ENCODE measurements at places on chromosomes 7 and 10.

DNA sequence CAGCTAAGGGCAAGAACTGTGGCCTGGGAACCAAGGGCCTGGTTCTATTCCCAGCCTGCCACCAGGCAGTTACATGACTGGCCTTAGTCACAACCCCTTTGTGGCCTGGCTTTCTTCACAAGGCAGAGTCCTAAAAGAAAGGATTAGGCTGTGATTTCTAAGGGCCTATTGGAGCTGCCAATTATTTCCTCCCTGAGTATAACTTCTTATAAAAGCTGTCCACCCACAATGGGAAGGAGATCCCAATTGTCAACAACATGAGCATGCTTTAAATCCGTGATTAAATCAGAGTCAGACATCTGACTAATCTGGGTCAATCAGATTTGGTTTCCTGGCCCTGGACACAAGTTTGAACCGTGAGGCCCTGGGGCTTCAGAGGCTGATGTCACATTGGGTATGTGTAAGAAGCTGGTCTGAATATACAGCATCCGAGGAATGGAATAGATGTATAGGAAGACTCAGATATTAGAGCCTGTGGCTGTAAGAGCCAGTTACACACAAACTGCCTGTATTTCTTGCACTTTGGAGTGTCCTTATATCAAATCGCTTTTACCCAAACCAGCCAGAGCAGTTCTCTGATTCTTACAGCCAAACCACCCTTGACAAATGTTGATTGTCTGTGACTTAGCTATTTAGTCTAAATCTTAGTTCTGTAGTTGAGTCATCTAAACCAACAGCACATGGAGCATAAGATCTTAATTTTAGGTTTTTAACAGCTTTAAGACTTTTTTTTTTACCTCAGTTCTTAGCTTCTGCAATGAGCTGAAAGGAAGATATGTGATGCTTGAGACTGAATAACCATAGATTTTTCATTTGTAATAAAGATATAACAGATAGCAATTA is 61.3 kb downstream of the ABCB4 start:
- no peak for DNase-seq

GRCh38 chr10:133276435-133277201 is at the start of gene ADAM8:
Gene ADAM8 (minus strand): TSS chr10:133276868. CDS start chr10:133276817, 51 bp downstream.
- DNase-seq = no peak

DNA sequence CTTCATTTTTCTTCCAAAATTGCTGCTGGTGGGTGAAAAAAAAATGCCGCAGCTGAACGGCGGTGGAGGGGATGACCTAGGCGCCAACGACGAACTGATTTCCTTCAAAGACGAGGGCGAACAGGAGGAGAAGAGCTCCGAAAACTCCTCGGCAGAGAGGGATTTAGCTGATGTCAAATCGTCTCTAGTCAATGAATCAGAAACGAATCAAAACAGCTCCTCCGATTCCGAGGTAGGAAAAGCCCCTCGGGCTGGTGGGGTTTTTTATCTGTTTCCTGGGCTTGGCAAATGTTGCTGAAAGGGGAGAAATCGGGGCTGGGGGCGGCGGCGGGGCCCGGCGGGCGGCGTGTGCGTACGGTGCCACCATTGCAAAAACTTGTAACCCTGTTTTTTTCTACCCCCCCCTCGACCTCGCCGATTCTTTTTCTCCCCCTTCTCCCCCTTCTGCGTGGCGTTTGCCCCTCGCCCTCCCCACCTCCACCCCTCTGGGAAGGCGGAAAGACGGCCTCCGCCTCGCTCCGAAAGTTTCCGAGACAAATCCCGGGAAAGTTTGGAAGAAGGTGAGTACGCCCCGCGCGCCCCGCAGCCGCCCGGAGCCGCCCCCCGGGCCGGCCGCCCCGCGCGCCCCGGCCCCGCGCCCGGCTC is 789 bp downstream of the TCF7L2 start:
- peak; percentile 6 for DNase-seq

GRCh38 chr7:70056363-70056762 is 458.1 kb downstream of the AUTS2 start:
- DNase-seq = no peak

DNA sequence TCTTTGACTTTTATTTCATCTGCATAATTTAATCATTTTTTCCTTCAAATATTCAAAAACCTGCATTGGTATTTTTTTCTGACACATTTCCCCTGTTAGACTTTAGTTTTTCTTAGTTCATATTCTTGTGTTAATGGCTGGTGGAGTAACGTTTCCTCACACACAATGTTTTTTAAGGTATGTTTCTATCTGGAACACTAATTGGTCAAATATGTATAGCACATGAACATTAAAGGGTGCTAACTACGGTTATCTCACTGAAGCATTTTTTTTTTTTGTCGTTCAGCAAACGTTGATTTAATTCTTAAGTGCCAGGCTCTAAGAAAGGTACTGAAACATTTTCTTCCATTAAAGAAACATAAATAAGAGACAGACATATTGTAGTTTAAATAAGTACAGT is 87.7 kb downstream of the PTPRZ1 start:
- no peak for DNase-seq

DNA sequence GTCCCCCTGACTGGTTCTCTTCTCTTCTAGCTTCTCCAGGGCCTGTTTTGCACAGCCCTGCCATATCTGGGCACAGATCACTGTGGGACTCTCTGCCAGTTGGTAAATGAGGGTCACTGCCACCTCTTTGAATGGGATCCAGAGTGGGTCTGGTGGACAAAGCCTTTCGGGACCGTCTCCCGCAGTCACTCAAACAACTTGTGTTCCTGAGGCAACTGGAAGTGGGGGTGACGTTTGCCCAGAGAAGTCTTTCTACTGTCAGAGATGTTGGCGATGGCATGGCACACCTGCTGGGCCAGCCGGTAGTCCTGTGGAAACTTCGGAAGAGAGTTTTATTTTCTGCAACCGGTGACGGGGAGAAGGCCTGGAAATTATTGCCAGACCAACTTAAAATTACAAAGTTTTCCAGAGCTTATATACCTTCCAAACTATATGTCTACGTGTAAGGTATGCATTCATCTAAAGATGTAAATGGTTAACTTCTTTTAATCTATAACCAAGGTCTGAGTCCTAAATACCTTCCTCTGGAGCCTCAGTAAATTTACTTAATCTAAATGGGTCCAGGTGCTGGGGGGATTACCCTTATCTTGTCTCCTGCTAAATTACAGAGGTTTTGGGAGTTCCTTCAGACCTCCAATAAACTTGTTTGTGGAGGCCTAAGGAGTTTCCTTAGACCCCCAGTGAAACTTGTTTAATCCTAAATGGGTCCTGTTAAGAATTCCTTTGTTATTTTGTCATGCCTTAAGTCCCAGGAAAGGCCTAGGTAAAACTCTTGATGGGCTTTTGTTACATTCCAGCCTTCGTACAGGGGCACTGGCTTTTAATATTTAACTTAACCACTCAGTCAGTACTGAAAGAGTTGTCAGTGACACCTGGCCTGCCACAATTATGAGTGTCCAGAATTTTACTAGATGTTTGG is 94.0 kb downstream of the NPSR1 start:
- no peak for DNase-seq

DNA sequence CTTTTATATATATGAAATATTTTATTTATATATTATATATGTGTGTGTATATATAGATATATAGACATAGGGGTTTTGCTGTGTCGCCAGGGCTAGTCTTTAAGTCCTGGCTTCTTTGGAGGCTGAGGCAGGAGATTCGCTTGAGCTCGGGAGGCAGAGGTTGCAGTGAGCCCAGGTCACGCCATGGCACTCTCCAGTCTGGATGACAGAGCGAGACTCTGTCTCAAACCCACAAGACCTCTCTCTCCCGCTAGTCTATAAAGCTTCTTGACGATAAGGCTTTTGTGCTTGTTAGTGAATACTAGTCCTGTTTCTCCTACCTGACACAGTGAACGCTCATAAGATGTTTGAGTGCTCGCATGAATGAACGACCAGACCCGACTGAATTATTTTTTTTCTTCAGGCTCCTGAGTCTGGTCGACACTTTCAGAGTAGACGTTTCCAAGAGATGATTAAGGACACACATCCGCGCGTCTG is 577 bp upstream of the DDX21 start:
- no peak for DNase-seq

DNA sequence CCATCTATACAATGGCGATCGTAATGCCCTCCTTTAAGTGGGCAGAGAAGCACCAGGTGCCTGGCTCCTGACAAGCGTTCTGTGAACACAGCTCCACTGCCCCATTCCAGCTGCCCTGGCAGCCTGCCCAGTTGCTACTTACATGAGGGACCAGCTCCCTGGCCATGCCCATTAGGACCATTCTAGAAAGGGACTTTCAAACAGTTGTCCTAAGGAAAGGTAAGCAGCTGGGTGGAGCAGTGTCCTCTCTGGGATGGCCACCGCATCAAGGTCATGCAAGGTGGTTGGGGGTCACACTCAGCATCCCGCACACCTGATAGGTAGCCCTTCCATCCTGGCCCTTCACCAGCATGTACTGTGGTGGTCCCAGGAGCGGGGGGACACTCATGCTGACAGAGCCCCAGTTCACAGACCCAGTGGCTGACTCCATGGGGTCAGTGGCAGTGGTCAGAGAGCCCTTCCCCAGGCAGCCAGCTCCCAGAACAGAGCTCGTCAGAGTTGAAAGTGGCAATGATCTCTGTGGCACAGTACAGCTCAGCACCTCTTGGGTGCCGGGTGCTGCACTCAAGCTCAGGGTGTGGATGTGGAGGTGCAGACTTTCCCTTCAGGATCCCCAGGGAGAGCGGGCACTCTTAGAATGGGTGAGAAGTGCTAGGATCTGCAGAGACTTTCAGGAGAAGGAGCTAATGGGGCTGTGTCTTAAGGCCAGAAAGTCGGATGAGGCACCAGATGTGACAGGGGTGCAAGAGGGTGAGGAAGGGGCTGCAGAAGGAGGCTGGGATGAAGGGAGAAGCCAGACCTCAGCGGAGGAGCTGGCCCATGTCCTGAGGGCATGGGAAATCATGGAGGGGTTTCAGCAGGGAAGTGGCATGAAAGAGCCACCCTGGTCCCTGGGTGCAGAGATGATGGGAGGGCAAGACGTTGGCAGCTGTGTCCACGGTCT is 10.9 kb downstream of the MMRN2 start:
- DNase-seq = no peak

- DNase-seq = no peak
These were observed 132.9 kb downstream of the OAT start for GRCh38 chr10:124285587-124286527.

DNA sequence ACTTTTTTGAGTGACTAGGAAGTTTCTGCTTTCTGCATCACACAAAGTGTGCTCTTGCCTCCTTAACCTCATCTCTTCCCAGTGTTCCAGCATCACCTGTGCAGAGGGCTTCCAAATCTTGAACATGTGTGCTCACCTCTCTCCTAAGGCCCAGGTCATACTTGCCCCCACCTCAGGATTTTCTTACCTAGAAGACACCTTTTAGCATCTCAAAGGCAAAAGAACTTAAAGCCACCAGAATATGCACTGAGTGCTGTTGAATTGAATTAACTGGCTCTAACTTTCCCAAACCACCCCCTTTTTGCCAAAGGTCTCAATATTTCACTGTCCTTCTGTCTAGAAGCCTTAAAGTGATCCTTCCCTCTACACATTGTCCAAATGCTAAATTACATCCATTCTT is 66.5 kb downstream of the SRI start:
- DNase-seq = no peak

DNA sequence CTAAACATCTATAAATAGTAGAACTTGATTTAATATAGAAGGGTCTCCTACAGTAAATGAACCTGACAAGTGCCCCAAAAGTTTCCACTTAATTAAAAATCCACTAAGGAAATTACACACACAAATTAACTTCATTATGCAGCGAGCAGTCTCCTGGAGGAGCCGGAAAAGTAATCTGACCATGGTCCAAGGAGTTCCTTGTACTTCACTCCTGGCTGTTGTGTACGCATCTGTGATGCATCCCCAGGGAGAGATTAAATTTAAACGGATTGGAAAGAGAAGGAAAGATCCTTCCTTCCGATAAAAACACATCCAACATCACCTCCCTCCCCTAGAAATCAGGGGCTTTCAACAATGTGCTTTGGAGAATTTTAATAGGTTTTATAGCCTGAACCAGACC is 85.5 kb downstream of the PARD3 start:
- DNase-seq = no peak

DNA sequence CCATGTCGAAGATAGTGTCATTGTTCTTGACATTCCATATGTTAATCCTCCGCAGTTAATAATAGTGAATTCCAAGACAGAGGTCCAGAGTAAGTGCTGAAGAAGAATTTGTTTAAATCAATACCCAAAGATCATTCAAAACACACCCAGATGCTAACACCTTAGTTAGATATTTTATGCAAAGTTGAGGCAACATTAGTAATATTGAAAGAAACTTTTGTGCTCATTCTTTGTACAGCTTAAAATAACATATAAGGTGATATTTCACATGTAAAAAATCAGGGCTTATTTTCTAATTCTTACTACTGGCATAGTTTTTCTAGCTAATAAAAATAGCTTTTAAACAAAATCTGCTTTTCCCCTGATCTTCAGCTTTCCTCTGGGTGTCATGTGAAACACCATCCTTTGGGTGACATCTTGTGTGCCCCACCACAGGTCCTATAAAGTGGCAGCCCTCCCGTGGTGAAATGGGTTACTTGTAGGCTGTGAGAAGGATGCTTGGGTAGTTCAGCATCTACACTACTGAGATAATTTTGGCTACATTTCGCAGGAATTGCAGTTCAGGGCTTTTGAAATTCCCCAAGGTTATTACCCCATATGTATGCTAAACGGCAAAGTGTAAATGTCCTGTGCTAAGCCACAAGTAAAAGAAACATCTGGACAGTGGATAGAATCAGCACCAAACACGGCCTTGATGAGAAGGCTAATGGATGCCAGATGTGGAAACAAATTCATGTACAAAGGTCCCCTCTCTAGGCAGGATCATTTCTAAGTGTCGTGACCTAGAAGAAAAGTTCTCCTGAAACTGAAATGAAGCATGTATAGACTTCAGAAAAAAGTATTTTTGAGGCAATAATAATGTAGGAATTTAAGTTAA is 105.4 kb downstream of the GRM3 start:
- no peak for DNase-seq

- no peak for DNase-seq
These were observed 35.2 kb downstream of the GPAM start for GRCh38 chr10:112148331-112148730.

GRCh38 chr7:102813191-102814024 is 64.6 kb downstream of the FAM185A start:
- no peak for DNase-seq

DNA sequence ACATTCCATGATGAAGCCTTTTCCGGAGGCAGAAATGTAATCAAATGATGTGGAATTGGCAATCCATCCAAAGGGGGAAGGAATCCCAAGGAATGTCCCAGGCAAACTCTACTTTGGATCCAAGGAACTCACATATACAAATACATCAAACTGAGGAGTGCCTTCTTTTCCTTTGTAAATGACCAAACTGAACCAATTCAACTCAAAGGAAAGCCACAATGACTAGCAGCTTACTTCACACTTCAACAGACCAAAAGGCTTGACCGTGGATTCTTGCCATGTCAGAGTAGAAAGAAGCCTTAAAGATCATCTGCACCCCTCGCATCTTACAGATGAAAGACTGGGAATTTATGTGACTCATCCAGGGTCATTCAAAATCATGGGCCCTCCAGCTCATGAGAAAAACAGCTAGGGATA is 79.7 kb upstream of the MACROH2A2 start:
- DNase-seq = no peak

DNA sequence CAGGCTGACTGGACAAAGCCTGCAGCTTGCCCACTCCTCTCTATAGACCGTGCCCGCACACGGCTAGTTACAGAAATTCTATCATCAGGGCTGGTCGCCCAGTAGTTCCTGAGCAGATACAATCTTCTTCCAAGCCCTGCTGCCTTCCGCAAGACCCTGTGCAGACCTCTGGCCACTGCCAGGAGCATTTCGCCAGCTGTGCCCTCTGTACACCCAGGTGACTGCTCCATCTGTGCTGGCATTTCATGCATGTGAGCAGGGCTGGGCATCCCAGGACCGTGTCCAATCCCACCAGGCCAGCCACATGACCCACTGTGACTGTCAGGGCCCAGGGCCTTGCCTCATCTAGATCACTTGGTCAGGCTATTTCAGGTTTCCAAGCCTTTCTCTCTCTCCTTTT is 36.9 kb downstream of the HSPA12A start:
- no peak for DNase-seq

Data from NCI-H748 treated with DMSO at 0.1 percent for 48 hours (cell line).